AML-193 (cell line): ENCODE measurements at places on chromosomes 4 and X.

DNA sequence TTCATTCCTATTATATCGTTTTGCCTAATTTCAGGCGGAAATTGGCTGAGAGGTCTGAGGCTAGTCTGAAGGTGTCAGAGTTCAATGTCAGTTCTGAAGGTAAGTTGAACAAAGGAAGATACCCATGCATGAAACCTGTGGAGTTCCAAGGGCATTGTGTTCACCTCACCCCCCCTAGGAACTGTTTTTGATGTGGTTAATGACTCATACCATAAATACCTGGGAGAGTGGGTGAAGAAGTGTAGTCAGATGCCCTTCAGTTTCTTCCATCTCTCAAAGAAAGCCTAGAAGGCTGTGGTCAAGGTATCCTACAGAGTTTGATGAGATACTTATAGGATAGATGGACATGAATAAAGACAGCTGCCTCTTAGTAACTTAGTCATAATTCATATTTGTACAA lies 2.7 kb downstream of the UTP14A start:
- DNase-seq: no peak

GRCh38 chr4:86876894-86877685 lies 15.1 kb downstream of the C4orf36 start:
- DNase-seq: no peak

DNA sequence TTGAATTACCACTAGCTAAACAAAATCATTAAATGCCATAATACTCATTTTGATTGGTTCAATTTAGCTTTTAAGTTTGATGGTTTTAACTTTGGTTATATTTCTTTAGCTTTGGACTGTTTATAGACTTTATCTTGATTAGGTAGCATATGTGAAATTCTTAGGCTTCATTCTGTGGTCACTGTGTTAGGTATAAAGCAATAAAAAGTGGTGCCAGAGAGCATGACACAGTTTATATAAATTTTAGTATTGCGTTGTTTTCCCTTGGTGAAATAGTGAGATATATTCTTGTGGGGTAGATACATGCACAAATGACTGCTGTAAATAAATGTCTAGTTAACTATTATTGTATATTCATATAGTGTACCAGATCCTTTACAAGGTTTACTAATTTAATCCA lies 474.2 kb upstream of the GRID2 start:
- no peak for DNase-seq

DNA sequence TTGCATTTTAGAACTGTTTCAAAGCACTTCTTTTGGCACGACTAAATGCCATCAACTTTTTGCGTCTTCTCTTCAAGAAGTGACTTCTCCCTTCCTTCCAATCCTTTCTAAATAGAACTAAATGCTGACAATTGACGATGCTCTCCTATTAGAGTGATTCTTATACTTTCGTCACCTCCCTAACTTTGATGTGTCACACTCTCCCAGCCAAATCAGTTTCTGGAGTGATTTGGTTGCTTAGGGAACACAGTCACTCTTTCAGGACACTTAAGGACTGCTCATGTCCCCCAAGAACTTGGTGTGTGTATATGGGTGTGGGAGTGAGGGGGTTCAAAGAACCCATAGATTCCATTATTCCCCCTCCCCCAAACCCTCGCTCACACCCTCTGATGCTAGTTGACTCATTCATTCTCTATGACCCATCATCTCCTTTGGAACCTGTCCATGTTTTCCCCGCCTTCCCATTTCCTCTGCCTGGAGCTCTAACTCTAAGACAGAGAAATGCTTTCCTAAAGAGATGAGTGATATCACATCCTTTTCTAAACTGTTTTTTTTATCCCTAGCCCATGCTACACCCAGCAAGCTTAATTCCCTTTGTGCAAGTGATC lies 26.8 kb upstream of the AREG start:
- no peak for DNase-seq

- DNase-seq: no peak
Measured at GRCh38 chr4:170005472-170005871, 20.7 kb downstream of the MFAP3L start.

- DNase-seq: no peak
Measured at GRCh38 chr4:10960389-10960788, 275.8 kb upstream of the CLNK start.

- DNase-seq: no peak
Measured at GRCh38 chr4:186243331-186243730, 16.0 kb downstream of the KLKB1 start.

DNA sequence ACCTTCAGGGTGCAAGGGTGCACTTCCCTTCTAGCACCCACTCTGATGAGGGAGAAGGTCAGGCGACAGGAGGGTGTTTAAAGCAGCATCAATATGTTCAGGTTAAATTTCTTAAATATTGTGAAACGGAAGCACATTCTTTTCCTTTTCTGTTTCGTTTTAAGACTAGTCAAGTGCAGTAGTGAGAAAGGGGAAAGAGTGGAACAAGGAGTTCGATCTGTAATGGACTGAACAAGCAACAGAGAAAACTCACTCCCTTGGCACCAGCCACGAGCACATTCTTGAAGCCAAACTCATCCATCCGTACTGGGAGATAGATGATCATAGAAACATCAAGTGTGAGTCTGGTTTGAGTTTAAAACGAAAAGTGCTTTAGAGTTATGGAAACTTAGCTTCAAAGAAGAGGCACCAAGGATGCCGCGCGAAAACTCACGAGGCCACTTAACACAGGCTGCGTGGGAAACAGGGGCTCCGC lies 815 bp downstream of the FAM53A start:
- DNase-seq: no peak

- DNase-seq: peak; percentile 26
Measured at GRCh38 chrX:16695079-16695676, 17.3 kb downstream of the CTPS2 start.

GRCh38 chrX:110519501-110519900 lies 160.9 kb downstream of the RTL9 start:
- no peak for DNase-seq

DNA sequence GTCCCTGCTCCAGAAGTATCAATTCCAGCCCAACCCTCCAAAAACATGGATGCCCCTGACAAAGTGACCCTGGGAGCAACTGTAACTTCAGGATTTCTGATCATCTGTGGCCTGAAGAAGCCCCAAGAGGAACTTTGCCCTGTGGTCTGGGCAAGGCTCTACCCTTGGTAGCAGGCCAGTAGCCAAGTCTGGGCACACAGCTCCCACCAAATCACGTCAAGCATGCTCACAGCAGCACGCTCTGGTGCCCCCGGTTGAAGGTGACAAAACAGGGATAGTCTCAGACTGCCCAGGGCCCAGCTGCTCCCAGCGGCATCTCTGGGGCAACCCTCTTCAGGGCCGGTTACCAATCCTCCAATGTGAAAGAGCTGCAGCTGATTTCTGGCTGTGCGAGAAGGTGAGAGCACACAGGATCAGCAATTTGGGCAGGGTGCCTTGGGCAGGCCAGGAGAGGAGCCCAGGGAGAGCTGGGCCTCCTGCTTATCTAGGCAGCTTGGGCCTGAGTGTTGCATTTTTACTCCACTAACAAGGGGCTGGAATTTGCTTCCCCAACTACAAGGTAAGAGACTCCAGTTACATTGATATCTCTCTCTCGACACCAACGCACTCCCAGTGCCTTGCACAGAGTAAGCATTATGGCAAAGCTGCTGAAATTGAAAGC lies 418.1 kb downstream of the BCOR start:
- no peak for DNase-seq

DNA sequence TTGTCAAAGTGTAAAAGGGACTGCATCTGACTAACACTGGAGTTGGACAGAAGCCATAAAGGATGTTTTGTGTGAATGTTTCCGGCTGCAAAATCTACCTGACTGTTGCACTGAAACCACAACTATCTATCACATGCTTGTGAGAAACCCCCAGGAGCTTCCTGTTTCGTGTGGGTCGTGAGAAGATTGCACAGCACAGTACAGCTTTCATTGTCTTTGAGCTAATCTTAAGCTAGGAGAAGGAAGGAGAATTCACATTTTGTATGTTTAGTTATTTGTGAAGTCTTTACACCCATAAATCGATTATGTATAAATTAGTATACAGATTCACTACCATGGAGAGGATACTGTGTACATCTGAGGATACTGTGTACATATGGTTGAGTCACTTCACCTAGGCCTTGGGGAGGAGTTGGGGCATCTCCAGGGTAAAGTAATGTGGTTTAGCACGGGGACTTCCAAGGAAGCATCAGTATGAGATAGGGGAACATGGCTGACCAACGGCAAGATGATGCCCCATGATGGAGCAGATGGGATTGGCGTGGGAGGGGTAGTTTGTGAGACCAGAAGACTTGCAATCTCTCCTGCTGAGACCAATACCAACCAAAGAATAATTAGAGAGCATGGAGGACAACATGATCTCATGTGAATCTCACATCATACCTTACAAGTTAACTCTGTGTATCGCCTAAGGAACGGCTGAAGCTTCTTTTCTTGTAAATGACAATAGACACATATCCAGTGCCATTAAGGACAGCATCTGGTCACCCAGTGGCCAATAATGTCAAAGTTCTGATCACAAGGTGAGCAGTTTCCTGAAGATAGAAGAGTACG lies 43.1 kb upstream of the FAM9C start:
- DNase-seq: peak; percentile 61

DNA sequence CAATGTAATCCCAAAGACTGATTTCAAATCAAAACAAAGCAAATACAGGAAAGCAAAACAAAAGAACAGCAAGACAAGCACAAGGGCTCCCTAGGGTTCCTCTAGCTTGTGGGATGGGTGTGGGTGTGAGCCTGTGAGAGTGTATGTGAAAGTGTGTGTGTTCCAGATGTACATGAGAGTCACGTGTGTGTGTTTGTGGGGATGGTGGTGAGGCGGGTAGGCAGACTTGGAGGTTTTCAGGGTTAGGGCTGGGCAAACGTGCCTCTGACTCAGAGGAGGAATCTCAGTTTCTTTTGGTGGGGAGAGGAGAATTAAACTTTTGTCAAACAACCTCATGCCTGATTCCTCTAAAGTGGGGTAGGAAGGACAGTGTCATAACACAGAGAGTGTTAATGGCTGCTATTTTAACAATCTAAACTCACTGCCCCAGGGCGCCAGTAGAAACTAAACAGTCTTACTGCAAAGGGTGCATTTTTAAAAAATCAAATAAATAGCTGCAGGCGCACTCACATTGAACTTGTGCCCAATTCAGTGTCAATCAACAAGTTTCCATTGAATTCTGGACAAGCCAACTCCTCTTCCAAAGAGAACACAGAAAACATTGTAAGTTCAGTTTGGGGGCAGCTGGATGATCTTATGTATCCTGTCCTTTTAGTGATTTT lies 51.8 kb downstream of the CHRDL1 start:
- DNase-seq: no peak

DNA sequence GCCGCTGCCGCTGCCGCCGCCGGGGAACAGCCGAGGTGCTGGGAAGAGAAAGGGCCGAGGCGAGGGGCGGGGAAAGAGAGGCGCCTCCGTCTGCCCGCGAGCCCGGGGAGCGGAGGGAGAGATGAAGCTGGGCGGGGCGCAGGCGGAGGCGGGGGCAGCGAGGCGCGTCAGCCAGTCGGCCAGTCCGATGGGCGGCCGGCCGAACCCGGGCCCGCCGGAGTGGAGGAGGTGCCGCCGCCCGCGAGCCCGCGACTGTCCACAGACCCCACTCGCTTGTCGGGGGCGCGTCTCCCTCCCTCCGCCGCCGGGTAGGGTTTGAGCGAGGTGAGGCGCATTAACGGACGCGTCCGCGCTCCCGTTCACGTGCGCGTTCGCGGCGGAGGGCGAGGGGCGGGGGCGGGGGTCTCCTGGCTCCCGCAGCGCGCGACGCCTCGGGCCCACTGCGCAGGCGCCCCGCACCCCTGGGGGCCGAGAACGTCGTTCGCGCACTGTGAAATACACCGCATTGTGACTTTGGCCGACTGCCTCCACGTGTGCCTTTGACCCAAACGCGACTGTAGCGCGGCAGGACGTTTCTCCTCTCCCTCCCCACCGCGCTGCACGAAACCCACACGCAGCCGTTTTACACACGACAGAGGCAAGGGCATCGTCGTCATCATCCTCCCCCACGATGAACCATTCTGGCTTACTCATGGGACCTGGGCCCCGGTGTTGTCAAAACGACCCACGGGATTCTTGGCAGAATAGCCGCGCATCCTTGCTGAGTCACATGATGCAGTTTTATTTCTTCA lies at the start of gene NUDT11:
Gene NUDT11 (minus strand): TSS at position 92 of the 791 bp plus-strand sequence. CDS start 148 bp downstream, outside the sequence.
- DNase-seq: no peak

- peak; percentile 4 for DNase-seq
Measured at GRCh38 chr4:122508083-122508482, 51.6 kb upstream of the IL2 start.

DNA sequence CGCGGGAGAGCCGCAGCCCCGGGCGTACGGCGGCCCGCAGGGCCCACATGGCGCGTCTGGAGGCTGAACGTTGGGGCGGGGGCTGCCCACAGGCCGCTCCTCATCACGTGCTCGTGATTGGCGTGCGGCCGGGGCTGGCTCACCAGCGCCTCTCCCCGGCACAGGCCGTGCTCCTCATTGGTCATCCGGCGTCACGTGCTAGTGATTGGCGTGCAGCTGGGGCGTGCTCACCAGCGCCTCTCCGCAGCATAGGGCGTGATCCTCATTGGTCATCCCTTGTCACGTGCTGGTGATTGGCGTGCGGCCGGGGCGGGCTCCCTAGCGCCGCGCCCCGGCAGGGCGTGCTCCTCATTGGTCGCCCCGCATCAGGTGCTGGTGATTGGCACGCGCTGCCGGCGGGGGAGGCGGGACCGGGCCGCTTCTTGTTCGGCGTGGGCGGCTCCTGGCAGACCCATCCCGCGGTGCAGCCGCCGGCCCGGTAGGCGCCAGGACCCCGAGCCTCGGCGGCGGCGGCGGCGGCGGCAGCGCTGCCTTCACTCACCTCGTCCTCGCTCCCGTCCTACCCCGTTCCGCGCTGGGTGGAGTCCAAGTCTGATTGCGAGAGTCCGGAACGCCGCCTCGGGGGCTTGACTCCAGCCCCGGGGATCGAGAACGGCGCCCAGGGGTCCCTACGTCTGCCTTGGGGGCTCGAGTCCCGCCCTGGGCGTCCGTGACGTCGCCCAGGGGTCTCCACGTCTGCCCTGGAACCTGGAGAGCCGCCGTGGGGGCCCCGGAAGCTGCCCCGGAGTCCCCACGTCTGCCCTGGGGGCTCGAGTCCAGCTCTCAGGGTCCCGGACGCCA lies at the start of gene GTPBP6:
Gene GTPBP6 (minus strand): TSS at position 58 of the 840 bp plus-strand sequence. CDS start 9 bp downstream, at position 49.
- DNase-seq: no peak

- DNase-seq: no peak
Measured at GRCh38 chrX:85303544-85303943, 59.8 kb downstream of the ZNF711 start.

DNA sequence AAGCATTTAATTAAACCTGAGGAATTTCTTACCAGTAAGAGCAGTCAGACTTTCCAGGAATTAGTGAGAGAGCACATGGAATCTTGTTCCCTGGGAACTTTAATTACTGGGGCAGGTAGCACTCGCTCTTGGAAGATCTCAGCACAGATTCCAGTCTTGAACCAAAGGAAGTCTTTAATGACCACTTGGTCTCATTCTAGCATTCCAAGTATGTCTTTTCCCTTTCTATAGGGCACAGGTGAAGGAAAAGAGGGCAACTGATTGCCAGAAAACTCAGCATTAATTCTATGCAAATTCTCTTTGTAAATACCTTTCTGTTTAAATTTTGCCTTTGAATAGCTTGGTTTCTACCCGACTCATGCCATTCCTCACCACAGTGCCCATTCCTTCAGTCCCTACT lies 236.6 kb downstream of the LDB2 start:
- no peak for DNase-seq
